Activated naive CD4-positive, alpha-beta T cell treated with anti-CD3 and anti-CD28 coated beads for 36 hours (primary cell): ENCODE measurements at places on chromosomes 6 and 20.

DNA sequence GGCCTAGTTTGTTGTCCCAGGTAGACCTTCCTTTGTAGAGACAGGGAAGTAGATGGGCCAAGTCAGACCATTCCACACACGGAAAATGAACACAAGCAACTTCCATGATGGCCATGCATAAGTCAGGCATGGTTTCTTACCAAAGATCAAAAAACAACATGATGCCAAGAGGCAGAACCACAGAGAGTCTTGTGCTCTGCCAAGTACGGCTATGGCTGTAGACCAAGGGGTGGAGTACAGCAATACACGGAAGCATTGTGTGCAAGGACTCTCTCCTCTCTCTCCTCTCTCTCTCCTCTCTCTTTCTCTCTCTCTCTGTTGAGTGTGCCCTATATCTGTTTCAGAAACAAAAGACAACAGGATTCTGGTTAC, 4.8 kb upstream of the DUSP22 start:
- DNase-seq: no peak

DNA sequence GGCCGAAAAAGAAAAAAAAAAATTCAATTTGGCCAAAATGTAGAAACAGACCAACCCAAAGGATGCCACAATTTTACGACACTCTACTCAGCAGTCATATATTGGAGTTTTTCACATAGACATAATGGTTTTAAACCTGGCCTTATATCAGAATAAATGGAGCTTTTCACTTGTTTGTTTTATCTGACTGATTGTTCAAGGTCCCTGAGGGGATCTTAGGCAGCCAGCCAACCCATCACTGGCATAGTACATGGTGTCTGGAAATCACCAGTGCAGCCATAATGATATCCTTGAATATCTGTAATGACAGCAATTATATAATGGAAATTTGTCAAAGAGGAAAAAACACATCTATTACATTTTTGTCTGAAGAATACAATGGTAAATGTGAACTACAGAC, 96.9 kb downstream of the PRSS35 start:
- no peak for DNase-seq

DNA sequence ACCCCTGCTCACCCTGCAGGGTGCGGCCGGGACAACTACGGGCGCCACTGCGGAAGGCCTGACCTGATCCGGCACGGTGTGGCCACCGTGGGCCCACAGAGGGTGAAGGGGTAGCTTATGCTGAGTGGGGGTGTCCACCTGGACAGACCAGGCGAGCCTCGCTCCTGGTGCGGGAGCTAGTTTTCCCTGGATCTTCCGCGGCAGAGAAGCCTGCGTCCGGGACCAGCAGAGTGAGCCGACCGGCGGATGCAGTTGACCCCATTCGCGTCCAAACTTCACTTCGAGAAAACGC, 38.2 kb downstream of the NCR2 start:
- DNase-seq: no peak

DNA sequence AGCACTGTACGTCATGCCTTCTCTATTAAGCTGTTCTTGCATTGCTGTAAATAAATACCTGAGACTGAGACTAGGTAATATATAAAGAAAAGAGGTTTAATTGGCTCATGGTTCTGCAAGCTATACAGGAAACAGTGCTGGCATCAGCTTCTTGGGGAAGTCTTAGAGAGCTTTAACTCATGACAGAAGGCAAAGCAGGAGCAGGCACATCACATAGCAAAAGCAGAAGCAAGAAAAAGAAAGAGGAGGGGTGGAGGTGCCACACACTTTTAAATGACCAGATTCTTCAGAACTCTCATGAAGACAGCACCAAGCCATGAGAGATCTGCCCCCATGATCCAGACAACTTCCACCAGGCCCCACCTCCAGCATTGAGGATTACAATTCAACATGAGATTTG, 30.1 kb downstream of the CYB5R4 start:
- no peak for DNase-seq

DNA sequence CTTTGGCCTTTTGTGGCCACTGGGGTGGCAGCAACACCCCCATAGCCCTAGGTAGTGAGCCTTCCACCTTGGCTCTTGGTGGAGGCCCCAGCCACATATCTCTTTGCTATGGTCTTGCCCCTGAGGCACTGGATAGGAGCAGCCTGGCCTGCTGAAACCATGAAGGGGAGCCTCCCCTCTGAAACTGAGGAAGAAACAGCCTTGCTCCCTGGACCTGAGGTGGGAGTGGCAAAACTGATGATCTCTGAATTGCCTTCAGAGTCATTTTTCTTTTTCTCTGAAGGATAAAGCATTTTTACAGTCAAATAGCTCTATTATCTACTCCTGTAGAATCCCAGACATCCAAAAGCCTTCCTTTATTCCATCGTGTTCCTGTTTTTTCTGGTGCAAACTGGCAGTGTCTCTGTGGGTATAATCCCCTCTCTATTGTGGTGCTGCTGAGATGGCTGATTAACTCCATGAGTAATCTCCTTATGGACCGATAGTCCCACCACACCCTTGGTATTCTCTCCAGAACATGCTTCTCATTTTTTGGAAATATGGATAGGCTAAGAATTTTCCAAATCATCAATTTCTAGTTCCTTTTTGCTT, 22.0 kb upstream of the PRSS35 start:
- DNase-seq: no peak

DNA sequence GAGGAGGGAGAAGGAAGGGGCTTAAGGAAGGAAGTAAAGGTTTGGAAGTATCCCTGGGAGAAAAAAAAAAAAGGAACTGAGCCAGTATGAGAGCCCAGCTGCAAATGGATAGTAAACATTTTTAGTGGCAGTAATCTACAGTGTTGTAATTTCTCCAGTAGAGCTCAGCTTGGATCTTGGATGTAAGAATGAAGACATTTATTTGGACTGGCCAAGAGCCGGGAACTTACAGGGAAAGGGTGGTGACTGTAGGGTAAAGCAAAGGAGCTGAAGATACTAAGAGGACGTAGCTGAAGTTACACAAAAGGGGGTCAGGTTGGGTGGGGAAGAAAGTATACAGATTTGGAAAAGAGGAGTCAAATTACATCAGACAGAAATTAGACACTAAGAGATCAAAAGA, 13.5 kb downstream of the EEF1E1 start:
- DNase-seq: no peak

- DNase-seq: no peak
Measured at GRCh38 chr6:113960795-113961194, 10.2 kb downstream of the HDAC2 start.

DNA sequence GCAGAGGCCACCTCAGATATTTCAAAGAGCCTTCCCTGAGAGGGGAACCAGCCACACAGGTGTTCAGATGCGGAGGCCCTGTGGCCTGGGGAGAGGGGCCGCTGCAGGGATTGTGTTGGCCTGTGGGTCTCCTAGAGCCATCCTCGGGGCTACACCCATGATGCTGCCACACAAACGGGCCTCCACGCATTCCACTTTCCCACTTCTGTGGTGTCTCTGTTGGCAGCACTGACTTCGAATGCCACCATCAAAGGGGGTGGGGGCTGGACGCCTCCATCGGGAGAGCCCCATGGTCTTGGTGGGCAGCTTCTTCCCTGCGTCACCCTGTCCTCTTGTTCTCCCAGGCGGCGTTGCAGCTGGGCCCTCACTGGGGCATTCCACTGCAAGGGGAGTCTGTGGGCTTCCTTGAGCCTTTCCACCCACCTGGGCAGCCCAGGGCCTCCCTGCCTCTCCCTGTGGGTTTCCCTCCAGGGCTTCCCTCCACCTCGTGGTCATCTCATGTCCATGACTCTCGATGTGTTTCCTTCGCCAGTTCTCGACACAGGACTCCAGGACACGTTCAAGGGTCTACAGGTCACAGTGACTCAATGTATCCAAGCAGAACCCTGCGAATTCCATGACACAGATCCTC, 145.5 kb downstream of the ERMARD start:
- no peak for DNase-seq
